ENCODE measurements at places on chromosomes 2 and 18.

DNA sequence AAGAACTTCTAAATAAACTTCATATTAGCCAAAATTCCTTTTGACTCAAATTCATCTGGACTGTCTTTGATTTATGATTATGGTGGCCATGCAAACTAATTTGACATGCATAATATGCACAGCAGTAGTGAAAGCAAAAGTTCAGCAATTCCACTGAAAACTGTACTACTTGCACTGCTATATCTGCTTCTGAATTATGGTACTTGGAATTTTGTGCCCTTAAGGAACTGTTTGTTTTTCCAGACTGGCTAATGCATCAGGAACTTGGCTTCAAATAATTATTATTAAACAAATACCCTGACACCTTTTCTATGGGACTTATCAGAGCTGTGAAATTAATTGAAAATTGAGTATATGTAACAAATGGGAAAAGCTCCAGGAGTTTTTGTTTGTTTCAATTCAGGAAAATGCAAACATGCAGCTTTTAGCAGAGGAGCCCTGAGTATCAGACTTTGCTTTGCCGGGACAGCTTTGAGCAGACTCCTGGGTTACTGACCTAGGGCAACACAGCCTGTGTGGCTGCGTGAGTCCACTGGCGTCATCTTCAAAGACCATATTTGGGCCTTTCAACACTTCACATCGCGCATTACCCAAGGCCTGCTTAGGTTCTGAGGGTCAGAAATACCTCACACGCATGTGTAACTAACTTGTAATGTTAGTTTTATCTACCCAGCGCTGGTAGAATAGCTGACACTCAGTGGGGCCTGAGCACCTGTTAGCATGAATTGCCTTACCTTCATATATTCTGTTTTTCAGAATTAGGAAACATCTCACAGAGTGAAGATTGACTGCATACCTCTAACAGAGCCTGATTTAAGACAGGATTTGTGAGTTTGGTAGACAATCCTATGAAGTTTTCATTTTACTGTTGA is 35.4 kb downstream of the CFAP221 start:
- no peak for DNase-seq

GRCh38 chr2:71082402-71083252 is 14.2 kb downstream of the NAGK start:
- no peak for DNase-seq

DNA sequence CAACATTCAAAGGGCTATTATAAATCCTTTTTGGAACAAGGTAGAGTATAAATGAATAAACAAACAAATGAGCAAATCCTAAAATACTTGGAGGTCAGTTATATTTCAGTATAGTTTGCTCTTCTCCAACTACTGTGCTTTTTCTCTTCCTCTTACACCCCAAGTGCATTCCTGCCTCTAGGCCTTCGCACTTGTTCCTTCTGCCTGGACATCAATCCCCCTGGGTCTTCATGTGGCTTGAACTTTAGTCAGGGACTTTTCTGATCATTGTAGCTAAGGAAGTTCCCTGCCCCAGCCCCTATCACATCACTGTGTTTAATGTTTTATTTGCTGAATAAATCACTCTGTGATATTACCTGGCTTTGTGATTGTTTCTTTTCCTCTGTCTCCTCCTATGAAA is 418.2 kb upstream of the HNRNPA3 start:
- no peak for DNase-seq

DNA sequence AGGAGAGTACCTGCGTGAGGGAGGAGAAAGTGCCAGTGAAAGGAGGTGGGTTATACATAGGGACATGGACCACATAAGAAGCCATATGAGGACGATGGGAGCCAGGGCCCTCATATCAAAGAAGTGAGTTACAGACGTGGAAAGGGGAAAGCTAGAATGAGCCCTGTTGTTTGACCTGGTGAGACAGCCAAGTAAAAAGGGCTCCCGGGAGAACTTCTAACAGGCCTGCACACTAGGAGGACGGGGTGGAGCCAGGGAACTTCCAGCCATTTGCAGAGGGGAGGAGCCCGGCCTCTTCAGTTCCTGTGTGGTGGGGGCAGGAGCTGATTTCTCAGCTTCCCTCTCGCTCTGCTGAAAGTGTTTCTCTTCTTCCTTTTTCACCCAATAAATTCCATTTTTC is 84.1 kb upstream of the SLC66A3 start:
- DNase-seq = no peak

DNA sequence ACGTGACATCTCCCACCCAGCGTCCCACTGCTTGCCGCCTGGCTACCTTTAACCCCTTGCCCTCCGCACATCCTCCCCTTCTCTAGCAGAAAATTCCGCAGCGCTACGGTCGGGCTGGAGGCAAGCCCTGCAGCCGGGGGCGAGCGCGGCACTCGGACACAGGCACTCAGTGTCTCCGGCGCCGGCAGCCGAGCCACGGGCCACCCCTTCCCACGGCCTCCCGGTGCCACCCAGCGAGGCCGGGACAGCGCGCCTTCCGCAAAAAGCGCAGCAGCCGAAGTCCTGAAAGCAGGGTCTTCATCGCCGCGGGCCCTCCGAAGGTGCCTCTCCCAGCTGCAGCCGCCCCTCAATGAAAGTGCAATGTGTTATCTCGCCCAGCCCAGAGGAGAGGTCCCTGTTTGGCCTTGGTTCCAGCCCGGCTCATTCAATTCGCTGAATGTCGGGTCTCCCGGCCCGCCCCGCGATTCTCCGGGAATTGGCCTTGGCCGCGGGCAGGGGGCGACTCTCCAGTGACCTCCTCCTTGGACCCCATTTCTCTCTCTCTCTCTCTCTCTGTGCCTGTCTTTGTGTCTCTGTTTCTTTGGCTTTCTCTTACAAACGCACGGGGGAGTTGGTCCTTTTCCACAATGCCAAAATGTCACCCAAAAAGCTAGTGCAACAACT is 1.1 kb downstream of the DLGAP1 start:
- no peak for DNase-seq

- no peak for DNase-seq
Measured at GRCh38 chr2:152542995-152543481, 174.2 kb downstream of the PRPF40A start.

DNA sequence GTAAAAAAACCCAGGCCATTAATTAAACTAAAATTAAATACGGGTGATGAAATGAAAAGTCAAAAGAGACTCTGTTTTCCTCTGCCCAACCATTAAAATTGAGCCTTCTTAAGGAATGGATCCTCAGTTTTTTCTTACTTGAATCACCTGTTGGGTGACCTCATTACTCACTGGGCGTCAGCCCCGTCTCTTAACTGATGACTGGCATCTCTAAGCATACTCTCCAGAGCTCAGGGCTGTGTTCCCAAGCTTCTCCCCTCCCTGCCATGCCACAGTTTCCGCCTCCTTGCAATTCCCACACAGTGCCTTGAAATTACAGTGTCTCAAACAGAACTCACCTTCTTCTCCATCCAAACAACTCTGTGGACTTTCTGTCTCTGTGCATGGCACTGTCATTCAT is 421.1 kb upstream of the CELF4 start:
- DNase-seq = no peak

DNA sequence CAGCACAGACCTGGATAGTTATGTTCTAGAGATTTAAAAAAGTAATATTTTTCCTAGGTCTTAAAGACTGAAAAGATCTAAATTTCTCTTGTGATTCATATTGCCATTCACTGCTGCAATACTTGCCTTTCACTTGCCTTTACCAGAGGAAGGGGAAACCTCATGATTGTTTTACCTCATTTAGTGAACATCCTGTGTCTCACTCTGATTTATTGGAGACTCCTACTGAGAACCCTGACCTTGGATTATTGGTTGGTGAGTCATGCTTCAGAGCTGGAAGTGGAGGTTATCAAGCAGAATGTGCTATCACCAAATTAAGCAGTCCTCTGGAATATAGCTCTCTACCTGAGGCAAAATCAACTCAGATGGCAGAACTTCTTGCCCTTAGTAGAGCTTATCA is 500.5 kb downstream of the TSN start:
- DNase-seq = no peak

- DNase-seq = no peak
Measured at GRCh38 chr2:119389615-119390306, 23.0 kb downstream of the DBI start.

- DNase-seq = no peak
Measured at GRCh38 chr2:128516938-128517337, 198.3 kb upstream of the HS6ST1 start.

- DNase-seq = no peak
Measured at GRCh38 chr18:24446953-24447538, 13.4 kb upstream of the HRH4 start.

DNA sequence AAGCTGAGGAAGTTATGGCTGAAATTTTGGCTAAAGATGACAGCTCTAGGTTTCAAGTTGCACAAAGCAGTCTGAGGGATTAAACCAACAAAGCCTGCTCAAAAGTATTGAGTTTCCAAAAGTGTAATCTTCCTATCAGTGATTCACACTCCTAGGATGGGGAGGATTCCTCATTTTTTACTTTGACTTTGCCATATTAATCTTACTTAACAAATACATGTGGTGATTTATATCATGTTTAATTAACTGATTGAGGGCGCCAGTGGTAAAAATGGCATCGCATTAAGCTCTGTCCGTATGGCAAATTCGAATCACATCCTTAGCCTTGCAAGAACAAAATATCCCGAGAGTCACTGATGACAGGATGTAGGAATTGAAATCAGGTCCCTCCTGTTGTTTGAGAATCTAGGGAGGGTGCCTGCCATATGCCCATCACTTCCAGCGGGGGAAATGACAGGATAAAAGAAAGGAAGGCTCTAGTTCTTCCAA is 78.1 kb upstream of the ETAA1 start:
- DNase-seq = no peak

DNA sequence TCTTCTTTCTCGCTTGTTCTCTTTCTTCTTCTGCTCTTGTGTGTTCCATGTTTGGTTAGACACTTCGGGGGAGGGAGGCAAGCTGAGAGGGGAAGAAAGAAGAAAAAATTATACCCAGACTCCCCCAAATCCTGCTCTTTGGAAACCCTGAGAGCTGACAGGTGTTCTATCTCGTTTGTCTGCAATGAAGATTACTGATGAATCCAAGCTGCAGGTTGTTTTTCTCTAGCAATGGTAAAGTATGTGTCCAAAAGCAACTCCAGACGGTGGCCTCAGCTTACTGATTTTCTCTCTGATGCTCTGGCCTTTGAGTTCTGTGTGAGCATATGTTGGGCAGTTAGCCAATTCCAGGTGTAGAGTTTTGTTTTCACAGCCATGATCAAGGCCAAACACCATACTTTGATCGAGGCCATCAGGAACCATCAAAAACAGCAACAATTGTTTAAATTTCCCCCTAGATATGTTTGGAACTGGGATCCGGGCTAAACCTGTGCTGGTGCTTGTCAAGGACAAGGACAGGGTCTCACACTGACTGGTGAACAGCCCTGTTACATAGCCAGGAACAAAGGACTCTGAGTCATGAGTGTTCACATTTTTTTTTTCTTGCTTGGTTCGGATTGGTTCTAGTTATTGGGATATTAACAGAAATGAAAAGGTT is 142.0 kb downstream of the PRKCE start:
- DNase-seq = no peak

DNA sequence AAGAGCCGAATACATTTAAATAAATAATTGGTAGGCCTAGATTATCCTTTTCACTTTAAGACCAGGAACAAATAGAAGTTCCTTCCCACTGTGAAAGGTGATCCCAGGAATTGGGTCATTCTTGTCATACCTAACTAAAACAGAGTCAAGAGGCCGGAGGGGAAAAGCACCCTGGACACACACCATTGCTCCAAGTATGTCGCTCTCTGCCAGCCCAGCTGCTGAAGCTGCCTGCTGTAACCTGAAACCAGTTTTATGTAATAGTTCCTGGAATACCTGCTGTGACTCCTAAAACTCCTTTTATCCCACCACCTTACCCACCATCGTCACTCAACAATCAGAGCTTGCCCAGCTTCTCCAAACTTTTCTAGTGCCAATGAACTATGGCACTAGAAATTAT is 217.1 kb downstream of the PTPRM start:
- DNase-seq = no peak

DNA sequence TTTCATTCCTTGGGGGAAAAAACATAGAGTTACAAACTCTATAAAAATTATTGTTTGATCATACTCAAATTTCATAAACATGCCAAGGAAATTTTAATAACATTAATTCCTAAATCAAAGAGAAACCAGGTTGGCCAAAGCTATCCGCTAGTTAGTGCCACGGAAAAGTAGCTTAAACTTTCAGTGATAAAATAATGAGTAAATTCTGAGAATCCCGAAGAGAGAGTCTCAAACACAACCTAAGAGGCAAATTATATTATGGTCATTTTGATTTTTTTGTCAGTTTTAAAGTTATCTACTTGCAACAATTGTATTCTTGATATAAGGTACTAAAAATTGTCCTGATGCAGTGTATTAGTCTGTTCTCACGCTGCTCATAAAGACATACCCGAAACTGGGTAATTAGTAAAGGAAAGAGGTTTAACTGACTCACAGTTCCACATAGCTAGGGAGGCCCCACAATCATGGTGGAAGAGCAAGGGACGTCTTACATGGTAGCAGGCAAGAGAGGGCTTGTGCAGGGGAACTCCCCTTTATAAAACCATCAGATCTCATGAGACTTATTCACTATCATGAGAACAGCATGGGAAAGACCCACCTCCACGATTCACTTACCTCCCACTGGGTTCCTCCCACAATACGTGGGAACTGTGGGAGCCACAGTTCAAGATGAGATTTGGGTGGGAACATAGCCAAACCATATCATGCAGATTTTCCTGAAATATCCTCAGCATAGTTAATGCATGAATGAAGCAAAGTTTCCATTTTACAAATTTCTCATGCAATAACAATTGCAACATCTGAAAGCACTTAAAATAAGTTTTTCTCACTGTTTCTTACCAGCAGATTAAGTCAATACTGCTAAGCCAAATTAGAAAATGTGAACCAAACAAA is 205.9 kb upstream of the STK17B start:
- DNase-seq = no peak

GRCh38 chr2:96970910-96971309 is 15.5 kb downstream of the FAM178B start:
- DNase-seq = no peak

GRCh38 chr2:3779496-3780049 is 76.2 kb downstream of the DCDC2C start:
- DNase-seq = no peak

- DNase-seq = no peak
Measured at GRCh38 chr2:217314021-217314460, 454.2 kb upstream of the TNP1 start.

DNA sequence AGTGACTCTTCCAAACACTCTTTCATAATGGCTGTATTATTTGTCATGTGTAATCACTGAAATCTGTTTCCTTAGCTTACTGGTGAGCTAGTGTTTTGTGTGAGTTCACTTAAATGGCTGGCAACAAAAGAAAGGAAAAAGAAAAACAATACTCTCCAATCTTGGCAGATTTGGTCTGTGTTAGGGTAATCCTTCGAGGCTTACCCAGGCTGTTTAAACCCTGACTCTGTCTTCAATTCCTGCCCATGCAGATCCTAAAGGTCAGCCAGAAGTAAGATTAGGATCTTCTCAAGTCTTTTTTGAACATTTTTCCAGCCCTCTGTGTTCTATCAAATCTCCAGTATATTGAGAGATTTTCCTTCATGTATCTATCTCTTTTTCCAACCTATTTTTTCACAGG is 85.3 kb downstream of the CCDC178 start:
- no peak for DNase-seq

DNA sequence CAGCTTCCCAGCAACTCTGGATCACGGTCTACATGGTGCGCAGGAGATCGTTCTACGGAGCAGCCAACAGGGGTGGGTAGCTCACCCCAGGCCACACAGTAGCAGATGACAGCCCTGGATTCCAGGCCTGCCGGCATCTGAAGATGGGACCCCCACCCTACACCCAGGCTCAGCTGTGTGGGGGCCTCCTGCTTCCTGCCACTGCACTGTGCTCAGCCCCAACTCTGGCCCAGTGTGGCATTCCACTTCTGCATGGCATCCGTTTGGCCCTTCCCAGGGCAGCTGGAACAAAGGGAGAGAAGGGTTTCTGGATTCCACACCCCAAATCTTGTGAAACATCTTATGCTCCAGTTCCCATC is 9.1 kb downstream of the PER2 start:
- no peak for DNase-seq

Data from stimulated activated CD4-positive, alpha-beta T cell treated with anti-CD3 and anti-CD28 coated beads, Interleukin-1b, Interleukin-23, amount 100 ng/mL, for 4 hours (primary cell).